Nucleus accumbens (tissue), 56 donors: ENCODE measurements at places on chromosomes 3 and 15.

GRCh38 chr3:141336672-141337522 lies 31.4 kb upstream of the ZBTB38 start:
- DNase-seq, result no peak

DNA sequence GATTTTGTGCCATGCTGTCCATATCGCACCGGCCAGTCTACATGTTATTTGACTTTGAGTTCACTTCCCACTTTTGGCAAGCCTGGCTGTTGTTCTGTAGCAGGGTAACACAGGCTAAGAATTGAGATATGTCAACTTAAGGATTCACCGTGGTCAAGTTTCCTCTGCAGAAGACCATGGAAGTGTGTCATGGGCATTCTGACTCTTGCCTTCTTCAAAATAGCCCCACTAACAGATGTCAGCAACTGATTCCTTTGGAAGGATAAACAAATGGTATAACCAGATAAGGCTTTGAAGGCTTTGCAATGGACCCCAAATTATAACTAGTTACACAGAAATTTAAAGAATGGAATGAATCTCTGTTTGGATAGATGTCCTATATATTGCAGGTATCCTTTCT lies 20.1 kb upstream of the CD47 start:
- DNase-seq, result no peak

- DNase-seq, result no peak
Observed at GRCh38 chr3:134827213-134827612, 32.2 kb downstream of the EPHB1 start.

DNA sequence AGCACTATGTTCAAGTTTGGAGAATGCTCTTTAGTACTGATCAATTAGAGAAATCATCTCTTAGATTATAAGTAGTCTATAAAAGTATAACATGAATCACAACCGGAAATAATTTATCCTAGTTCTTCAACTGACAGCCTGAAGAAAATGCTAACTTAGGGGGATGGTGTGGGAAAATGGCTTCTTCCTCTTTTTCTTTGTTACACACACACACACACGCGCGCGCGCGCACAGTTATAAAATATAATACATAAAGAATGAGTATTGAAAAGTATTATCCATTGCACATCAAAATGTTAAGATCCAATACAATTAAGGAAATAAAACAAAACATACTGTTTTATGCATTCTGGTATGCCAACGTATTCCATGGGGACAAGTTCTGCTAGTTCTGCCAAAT lies 11.2 kb upstream of the GTF2A2 start:
- DNase-seq, result no peak

DNA sequence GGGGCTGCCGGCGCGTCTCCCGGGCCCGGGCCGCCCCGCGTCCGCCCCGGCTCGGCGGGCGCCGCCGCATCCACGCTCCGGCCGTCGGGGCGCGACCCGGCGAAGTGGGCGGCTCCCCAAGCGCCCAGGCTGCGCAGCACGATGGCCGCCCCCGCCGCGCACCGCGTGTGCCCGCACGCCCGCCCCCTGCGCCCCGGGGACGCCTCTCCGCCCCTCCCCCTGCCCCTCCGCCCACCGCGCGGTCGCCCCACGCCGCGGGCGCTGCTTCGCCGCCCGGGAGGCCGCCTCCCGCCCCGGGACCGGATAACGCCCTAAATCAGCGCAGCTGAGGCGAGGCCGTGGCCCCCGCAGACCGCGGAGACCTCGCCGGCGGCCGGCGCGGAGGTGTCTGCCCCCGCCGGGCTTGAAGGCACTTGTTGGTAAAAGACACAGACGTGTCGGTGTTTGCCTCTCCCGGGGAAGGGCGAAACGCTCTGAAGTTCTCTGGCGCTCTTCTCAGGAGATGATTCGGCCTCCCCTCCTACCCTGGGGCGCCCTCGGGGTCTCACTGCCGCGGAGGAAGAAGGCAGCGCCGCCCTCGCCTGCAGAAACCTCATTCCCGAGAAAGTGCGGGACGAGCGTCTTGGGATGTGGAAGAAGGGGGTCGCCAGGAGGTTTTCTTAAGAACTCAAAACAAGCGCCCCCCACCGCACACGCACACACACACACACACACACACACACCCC lies at the start of gene BNC1:
BNC1 (minus strand) TSS at position 106 of the 725 bp plus-strand sequence; CDS start at position 70, 36 bp downstream.
- no peak for DNase-seq

GRCh38 chr3:70224337-70224736 lies 88.1 kb downstream of the MDFIC2 start:
- no peak for DNase-seq

DNA sequence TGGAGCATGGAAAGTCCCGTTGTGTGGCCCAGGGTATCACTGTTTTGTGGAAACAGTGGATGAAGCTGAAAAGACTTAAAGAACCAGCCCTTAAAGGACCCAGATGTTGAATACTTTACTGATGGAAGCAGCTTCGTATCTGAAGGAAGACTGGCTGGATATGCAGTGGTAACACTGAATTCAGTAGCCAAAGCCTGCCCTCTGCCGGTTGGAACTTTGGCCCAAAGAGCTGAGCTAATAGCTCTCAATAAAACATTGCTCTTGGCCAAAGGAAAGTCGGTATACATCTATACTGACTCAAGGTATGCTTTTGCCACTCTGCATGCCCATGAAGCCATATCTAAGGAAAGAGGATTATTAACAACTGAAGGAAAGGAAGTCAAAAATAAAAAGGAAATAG lies 885.4 kb downstream of the PDCD6IP start:
- DNase-seq, result no peak

DNA sequence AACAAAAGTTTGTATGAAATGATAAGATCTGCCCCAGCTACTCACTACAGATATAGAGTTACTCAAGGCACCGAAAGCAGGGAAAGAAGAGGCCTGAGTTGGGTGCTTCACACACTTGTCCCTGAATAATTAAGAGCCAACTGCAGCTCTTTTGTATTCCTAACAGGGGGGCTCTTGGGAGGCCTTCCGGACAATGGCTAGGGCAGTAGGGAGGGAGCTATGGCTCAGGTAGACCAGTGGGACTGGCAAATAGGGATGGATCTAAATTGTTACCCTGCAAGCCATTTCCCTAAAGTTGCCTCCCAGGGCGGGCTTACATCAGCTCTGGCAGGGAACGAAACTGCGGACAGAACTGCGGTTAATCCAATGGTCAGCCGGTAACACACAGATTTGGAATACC lies 6.2 kb downstream of the SEMA5B start:
- DNase-seq, result no peak

GRCh38 chr3:144324076-144324475 lies 352.5 kb downstream of the DIPK2A start:
- DNase-seq, result no peak

DNA sequence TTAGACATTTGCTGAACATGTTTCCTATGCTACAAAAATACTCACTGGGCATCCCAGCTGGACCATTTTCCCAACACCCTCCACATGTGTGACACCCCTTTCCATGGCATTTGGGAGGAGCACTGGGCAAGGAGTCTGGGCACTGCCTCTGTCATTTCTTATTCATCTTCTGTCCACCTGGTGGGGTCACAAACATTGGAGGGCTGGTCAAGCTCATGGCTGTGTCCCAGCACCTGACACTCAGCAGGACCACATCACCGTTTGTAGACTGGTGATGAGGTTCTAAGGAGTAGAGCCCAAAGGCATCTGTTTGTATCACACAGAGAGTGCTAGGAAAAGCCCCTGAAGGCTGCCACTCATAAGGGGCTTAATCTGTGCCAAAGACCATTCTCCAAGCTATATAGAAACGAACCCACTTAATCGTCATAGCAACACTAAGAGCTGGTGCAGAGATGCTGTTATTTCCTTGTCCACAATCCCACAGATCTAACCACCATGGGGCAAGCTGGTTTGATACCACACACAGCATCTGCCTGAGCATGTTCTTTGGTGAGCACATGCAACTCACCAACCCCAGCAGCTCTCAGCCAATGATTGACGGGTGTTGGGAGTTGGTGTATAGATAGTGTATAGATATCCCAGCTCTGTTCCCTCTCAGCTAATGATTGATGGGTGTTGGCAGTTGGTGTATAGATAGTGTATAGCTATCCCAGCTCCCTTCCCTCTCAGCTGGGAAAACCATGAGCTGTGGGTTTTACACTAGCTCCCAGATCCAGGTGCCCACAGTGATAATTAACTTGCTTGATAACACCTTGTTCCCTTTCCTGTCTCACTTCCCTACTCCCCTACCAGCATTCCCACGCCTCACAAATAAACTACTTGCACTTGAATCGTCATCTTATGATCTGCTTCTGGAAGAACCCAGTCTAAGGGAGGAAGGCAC lies 42.7 kb upstream of the ATP2B2 start:
- DNase-seq, result no peak

GRCh38 chr3:52315977-52316764 lies at the start of gene DNAH1:
DNAH1 (plus strand) TSS chr3:52316319; CDS start chr3:52322443, 6,124 bp downstream.
- DNase-seq, result no peak
